ENCODE measurements at places on chromosomes 6 and 20.

- peak; percentile 89 for DNase-seq
Measured at GRCh38 chr20:19889011-19889953, 127.9 kb upstream of the NAA20 start.

DNA sequence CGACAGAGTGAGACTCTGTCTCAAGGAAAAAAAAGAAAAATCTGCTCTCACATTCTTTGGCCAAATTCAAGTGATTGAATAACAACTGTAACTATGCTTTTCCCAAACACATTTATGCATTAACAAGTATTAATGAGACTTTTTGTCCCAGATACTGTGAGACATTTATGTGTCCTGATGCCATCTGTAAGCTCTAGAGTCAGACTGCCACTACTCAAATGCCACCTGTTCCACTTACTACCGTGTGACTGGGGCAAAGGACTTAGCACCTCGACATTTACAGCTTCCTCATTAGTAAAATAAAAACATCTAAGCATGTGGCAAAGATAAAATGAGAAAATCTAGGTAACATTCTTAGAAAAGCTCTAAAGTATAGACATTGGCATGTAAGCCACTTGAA, 178.1 kb upstream of the MARCKS start:
- no peak for DNase-seq

- no peak for DNase-seq
Measured at GRCh38 chr6:105646391-105646867, 243.5 kb upstream of the PREP start.

- DNase-seq = no peak
Measured at GRCh38 chr20:11344939-11345338, 572.8 kb upstream of the BTBD3 start.

GRCh38 chr6:109791301-109791700, 100.2 kb downstream of the FIG4 start:
- no peak for DNase-seq

GRCh38 chr6:132648356-132648755, 10.6 kb downstream of the TAAR1 start:
- DNase-seq = peak; percentile 67

GRCh38 chr20:45032276-45032675, 66.0 kb downstream of the STK4 start:
- DNase-seq = no peak

DNA sequence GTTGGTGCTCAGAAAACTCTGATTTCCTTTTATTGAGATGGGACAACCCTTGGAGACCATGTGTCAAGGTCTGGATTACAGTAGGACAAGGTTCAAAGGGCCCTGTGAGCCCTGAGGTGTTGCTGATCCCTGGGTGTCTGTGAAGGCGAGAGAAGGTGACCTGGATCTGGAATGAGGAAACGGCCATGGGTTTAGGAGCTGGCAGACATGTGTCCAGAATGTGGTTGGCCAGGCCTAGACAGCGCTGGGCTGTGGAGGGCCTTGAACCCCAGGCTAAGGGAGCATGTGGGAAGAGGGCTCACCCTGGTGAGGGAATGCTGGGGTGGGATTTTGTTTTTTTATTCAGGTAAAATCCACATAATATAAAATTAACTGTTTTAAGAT, 24.9 kb downstream of the PCMTD2 start:
- DNase-seq = no peak

GRCh38 chr20:2973574-2973973, 69.8 kb upstream of the GNRH2 start:
- DNase-seq = no peak

GRCh38 chr6:134642279-134642678, 307.6 kb downstream of the ALDH8A1 start:
- DNase-seq = peak; percentile 91

GRCh38 chr20:23061262-23061661, 11.8 kb upstream of the THBD start:
- DNase-seq = no peak

- no peak for DNase-seq
Measured at GRCh38 chr6:4632421-4632820, 143.8 kb upstream of the CDYL start.

DNA sequence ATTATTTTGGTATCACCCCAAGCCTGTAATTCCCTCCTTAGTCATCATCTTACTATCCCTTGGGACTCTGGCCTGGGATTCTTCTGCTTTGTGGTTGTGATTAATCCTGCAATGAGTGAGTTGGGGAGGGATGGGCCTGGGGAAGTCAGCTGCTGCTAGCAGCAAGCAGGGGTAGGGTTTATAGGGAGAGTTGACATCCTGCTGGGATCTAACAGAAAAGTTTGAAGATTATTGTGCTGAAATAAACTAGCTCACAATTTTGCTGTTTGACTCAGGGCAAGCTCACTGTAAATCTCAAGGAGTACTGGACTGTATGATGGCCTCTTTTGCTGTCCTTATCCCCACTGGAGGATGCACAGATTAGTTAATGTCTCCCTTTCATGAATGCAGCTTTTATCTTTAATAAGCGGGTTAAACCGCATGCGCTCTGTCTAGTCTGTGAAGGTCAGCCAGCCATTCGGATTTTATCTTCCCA, 83.4 kb downstream of the JARID2 start:
- DNase-seq = peak; percentile 97

DNA sequence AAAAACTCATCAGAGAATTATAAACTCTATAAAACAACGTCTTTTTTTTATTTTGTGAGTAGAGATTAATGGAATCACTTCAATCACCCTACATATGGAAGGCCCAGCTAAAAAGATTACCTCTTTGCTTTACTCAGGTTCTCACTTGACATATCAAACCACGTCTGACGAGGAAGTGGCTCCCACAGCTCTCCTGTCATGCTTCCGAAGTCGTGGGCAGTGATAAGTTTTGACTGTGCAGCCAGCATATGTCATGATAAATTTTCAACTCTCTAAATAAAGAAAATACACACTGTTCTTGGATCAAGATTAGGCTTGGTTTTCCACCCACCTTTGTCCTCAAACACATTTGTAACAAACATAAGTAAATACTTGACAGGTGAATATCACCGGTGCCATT, 279.5 kb upstream of the RNF217 start:
- no peak for DNase-seq

- peak; percentile 86 for DNase-seq
Measured at GRCh38 chr20:50504231-50504823, 5.9 kb upstream of the PTPN1 start.

DNA sequence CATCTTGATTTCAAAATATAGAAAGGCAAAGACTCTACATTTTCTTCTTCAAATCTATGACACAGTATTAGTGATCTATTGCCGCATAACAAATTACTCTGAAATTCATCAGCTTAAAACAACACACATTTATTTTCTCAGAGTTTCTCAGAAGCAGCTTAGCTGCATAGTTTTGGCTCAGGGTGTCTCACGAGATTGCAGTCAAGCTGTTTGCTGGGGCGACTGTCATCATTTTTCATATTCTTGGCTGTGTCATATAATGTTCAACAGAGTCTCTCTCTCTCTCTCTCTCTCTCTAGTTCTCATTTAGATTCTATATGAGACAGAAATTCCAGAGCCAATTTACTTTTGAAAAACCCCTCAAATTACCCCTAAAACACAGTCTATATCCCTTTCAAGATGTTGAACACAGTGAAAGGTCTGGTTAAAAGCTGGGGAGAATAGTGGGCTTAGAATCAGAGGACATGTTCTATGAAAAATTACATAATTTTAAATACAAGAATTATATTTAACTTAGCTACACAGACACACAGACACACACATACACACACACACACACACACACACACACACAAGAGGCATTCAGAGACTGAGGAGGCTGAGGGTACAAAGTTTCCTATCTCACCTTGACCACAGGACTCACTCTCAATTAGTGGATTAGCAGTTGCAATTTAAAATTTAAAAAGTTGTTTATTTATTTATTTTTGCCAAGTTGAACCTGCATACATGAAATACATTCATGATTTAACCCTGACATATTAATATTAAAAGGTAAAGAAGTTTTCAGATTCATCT, 86.7 kb downstream of the MKKS start:
- DNase-seq = no peak

GRCh38 chr6:151869345-151869744, 61.9 kb downstream of the ESR1 start:
- no peak for DNase-seq

- DNase-seq = peak; percentile 61
Measured at GRCh38 chr6:97394160-97394748, 111.2 kb upstream of the MMS22L start.

DNA sequence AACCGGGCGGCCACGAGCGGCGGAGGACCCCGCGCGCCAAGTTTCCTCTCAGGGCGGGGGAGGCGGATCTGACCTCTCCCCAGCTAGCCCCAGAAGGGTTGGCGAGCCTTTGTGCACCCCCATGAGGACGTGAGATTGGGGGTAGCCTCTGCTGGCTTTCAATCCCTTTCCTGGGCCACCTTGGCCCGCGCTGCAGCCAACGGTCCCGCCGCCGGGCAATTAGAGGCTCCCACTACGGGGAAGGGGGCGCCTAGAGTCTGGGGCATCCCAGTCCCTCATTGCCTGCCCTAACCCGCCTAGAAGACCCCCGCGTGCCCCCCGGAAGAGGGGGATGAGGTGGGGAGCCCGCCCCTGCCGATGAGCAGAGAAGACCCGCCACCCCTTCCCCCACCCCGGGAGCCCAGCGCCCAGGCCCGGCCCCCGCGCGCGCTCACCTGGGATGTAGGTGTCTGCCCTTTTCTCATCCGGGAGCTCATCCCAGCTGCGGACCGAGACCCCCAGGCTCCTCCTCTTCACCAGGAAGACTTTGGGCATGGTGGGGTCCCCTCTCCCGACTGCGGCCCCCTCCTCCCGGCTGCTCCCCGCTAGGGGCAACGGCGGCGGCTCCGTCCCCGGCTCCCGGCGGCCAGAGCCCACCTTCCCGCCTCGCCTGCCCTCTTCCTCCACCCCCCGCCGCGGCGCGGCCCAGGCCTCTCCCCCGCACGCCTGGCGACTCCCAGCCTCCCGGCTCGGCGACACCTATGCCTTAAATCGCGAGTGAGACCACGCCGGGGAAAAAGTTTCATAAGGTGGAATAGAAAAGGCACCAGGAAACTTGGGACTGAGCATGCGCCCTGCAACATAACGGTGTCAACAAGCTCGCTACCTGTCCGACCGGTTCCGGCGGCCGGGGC, at the start of gene OVOL2:
OVOL2 (minus strand) TSS at position 816 of the 893 bp plus-strand sequence; CDS start at position 534, 282 bp downstream.
- no peak for DNase-seq

GRCh38 chr6:36843170-36843569, 3.9 kb upstream of the CPNE5 start:
- no peak for DNase-seq

DNA sequence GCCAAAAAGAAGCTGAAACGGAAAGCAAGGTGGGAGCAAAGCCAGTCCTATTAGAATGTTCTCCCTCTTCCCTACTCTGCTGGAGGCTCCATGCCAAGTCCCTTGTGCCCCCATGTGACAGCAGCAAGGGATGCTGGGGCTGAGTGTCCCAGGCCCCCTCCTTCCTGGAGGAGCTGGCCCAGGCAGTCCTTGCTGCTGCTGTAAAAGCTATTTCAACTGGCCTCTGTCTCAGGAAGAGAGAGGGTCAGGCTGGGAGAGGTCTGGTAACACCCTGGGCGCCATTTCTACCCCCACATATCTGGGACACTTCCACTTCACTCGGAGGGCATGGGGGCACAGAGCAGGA, 25.0 kb downstream of the TTBK1 start:
- DNase-seq = no peak

GRCh38 chr20:33475381-33476152, 14.3 kb upstream of the CBFA2T2 start:
- no peak for DNase-seq

- DNase-seq = peak; percentile 23
Measured at GRCh38 chr20:48169650-48170225, 384.5 kb upstream of the SULF2 start.

DNA sequence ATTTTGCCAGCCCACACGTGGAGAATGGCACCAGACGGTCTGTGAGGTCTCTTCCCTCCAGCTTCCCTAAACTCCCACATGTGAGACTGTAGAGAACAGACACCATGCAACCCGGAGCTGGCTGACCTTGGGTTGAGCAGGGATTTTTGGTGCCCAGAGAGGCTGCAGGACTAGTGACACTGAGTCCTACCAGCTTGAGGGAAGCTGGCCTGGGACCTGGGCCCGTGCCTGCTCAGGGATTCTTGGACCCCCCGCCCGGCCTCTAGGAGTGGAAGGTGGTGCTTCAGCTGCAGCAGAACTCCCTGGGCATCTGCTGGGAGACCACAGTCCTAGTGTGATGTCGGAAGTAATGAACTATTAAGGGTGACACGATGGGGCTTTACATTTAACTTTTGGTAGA, 3.2 kb downstream of the PSMG4 start:
- no peak for DNase-seq

Data from fibroblast of villous mesenchyme (primary cell).